HepG2 (cell line): ENCODE measurements at places on chromosomes 5 and 9.

DNA sequence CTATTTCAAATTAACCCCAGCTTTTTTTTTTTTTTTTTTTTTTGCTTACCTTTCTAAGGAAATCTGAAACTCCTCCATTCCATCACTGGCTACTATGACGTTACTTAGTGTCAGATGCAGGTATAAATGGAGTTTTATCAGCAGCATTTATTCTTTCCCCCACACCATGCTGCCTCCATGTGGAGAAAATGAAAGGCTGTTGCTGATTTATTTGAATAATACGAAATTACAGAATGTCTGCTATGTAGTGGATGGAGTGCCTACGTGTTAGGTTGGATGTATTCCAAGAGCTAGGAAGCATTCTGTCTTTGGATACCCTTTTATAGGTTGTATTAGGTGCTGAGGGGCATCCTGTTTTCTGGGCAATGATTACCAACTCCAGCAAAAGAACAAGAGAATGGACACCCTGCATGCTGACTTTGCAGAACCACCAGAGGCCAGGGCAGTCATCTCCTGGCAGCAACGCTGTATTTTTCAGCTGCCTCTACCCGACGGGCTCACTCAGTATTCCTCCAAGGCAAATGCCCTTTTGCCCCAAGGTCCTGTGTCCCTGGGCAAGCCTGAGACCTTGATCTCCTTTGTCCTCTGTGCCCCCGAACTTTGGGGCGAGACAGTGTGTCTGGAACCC lies 199.5 kb downstream of the ALDH1A1 start:
- no peaks in the 10 kb centered on the region for H3K36me3 ChIP-seq
- no peak overlapping the region for H3K27ac ChIP-seq
- no peak overlapping the region for H3K4me3 ChIP-seq
- no peaks in the 10 kb centered on the region for H3K27me3 ChIP-seq

GRCh38 chr5:176844706-176845391 lies 34.5 kb downstream of the UNC5A start:
- no peak for DNase-seq
- 0 out of 2 replicates have a peak, but pooled peaks cover 13% of the 10 kb centered on the region for H3K4me1 ChIP-seq
- no peaks in the 10 kb centered on the region for H3K36me3 ChIP-seq
- H3K4me3 ChIP-seq = no peak overlapping the region
- peaks cover 9% of the 10 kb centered on the region for H3K27me3 ChIP-seq
- H3K27ac ChIP-seq = no peak overlapping the region

GRCh38 chr5:81213070-81213469 lies 20.1 kb upstream of the CKMT2 start:
- H3K36me3 ChIP-seq = peaks cover 12% of the 10 kb centered on the region
- H3K4me3 ChIP-seq = no peak overlapping the region
- H3K4me1 ChIP-seq = no peaks in the 10 kb centered on the region
- H3K27me3 ChIP-seq = no peaks in the 10 kb centered on the region

DNA sequence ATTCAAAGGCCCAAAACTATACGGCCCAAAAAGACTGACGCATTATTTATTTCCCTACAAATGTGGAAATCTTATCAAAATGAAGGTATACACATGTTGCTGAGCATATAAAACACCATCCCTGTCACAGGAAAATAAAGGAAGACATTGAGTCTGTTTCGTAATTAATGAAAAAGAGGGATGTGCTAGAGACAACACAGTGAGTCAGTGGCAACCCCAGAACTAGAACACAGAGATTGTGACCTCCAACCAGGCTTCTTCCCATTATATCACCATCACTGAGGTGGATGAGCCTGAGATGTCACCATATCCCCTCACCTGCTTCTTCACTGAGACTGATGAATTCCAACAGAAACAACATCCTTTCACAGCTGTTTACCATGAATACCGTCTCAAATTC lies 3.8 kb downstream of the NDUFA8 start:
- H3K4me3 ChIP-seq = no peak overlapping the region
- H3K27me3 ChIP-seq = no peaks in the 10 kb centered on the region; the same call in 2 of the 3 replicates
- H3K4me1 ChIP-seq = peaks cover 47% of the 10 kb centered on the region
- no peak for DNase-seq
- H3K27ac ChIP-seq = no peak overlapping the region

DNA sequence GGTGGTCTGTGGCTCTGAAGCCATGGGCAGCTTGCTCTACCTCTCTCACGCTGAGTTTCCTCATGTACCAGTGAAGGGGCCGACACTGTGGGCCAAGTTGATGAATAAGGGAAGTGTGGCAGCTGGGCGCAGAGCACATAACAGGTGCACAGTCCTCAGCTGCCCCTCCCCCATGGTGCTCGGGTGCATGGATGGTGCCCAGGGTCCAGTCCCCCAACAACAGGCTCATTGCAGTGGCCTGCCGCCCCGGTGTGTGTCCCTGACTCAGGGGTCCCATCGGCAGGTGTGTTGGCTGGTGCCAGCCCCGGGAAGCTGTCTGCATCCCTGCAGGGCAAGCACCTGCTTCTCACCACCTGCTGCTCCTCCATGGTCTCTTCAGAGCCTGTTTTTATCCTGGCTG lies 36.6 kb downstream of the COL5A1 start:
- peaks cover 5% of the 10 kb centered on the region for H3K27me3 ChIP-seq
- no peaks in the 10 kb centered on the region for H3K4me1 ChIP-seq
- H3K27ac ChIP-seq = no peak overlapping the region
- no peak for DNase-seq

DNA sequence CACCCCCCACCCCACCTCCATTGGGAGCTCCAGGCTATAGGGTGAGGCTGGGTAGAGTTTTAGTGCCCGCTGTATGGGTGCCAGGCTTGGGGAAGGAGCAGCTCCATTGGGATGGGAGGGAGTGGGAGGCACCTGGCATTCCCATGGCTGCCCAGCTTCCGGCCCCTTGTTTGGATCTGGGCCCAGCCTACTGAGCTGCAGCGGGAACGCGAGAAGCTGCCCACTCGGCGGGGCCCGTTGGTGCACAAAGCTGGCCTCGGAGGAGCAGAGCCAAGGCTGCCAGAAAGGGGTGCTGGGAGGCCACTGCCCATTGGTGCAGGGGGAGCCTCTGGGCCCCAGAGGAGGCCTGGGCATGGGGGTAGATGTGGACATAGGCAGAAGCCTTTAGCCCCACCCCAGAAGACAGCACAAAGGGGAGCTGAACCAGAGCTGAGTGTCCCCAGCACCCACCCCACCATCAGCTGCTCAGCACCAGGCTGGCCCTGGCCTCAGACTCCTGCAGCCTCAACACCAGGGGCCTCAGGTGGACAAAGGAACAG lies 4.4 kb downstream of the LCN9 start:
- no peaks in the 10 kb centered on the region for H3K36me3 ChIP-seq
- peaks cover 10% of the 10 kb centered on the region for H3K27me3 ChIP-seq
- no peak overlapping the region for H3K27ac ChIP-seq

- H3K4me3 ChIP-seq = no peak overlapping the region
- no peak overlapping the region for H3K27ac ChIP-seq
- H3K4me1 ChIP-seq = no peaks in the 10 kb centered on the region
- peaks cover 25% of the 10 kb centered on the region; the same call in 2 of the 3 replicates for H3K27me3 ChIP-seq
Observed at GRCh38 chr9:124209279-124209678, 48.5 kb upstream of the NEK6 start.
